ENCODE measurements at places on chromosomes 2 and 18. TPM values are rescaled to one million over a fixed set of nuclear protein-coding genes. Genes with fewer than 3 reads are reported as not detected.

DNA sequence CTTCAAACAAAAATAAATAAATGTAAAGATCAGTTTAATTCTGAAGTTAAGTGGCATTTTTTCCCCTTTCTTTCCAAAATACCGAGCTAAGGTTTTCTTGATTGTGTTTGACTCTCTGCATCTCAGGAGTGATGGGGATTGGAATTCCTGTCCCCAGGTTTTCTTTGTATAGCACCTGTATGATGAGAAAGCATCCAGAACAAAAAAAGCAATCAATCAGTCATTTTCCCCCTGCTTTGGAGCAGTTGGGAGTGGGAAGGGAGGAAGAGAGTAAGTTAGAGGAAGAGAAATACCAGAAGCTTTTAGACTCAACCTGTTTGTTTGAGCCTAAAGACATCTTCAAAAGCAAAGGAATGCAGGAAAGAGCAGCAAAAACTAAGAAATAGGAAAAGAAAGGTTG is 88.5 kb downstream of the RIF1 start:
- H3K4me3 ChIP-seq, result no peak overlapping the region
- H3K27me3 ChIP-seq, result no peaks in the 10 kb centered on the region
- peaks cover 10% of the 10 kb centered on the region for H3K36me3 ChIP-seq
- H3K4me1 ChIP-seq, result no peaks in the 10 kb centered on the region

- DNase-seq, result peak; percentile 51
- H3K27ac ChIP-seq, result no peak overlapping the region
- no peaks in the 10 kb centered on the region for H3K36me3 ChIP-seq
- no peak overlapping the region for H3K4me3 ChIP-seq
- H3K27me3 ChIP-seq, result no peaks in the 10 kb centered on the region
These were observed 109.1 kb upstream of the CTDP1 start for GRCh38 chr18:79570266-79571201.

- H3K4me1 ChIP-seq, result no peaks in the 10 kb centered on the region
- no peak for DNase-seq
- H3K27ac ChIP-seq, result no peak overlapping the region
These were observed 3.5 kb upstream of the CD226 start for GRCh38 chr18:69951182-69951581.

DNA sequence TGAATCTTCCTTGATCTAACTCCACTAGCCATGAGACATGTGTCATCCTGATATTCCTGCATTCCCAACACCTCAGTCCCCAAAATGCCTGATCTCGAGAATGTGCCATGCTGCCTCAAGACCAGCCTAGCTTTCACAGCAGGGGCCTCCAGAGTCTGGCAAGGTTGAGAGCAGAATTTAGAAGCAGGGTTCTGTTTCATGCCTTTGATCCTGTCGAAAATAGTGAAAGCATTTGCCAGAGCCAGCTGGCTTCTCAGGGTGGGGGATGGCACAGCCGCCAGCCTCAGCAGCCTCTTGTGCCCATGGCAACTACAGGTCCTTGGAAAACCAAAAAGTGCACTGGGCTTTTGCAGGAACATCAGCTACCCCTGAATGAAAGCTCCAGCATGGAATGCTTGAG is 143.5 kb downstream of the RTN4 start:
- H3K4me1 ChIP-seq, result peaks cover 28% of the 10 kb centered on the region
- H3K27me3 ChIP-seq, result no peaks in the 10 kb centered on the region
- no peak for DNase-seq
- H3K27ac ChIP-seq, result no peak overlapping the region
- no peaks in the 10 kb centered on the region for H3K36me3 ChIP-seq

DNA sequence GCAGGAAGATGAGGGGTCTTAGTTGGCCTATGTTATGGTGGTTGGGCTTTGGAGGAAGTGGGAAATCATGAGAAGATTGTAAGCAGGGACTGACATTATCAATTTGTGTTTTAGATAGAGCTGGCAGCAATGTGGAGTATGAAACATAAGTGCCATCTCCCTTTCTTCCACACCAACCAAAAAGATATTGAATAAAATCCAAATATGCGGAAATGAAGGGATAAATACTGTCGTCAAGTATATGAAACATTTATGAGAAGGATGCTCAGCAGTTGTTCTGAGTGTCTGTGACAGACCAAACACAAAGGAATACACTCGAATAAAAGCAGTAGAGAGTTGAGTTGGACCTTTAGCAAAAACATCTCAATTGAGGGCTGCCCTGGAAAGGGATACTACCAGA is 1090.0 kb upstream of the ZEB2 start:
- H3K36me3 ChIP-seq, result no peaks in the 10 kb centered on the region
- H3K4me3 ChIP-seq, result no peak overlapping the region
- no peak for DNase-seq
- no peak overlapping the region for H3K27ac ChIP-seq
- H3K27me3 ChIP-seq, result no peaks in the 10 kb centered on the region

SOX11 gene
- not detected for total RNA-seq

PPP4R1 gene
- total RNA-seq, result 109 TPM

TYMS gene
- total RNA-seq, result 57.0 TPM

DNA sequence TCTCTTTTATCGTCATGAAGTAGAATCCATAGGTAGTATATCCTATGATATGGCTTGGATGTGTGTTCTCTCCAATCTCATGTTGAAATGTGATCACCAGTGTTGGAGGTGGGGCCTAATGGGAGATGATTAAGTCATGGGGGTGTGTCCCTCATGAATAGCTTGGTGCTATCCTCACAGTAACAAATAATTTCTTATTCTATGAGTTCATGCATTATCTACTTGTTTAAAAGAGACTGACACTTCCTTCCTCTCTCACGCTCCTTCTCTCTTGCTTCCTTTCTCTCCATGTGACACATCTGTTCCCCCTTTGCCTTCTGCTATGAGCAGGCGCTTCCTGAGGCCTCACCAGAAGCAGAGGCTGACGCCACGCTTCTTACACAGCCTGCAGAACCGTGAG is 165.6 kb downstream of the MREG start:
- H3K36me3 ChIP-seq, result no peaks in the 10 kb centered on the region
- no peak overlapping the region for H3K27ac ChIP-seq
- H3K4me3 ChIP-seq, result no peak overlapping the region
- DNase-seq, result no peak

DNA sequence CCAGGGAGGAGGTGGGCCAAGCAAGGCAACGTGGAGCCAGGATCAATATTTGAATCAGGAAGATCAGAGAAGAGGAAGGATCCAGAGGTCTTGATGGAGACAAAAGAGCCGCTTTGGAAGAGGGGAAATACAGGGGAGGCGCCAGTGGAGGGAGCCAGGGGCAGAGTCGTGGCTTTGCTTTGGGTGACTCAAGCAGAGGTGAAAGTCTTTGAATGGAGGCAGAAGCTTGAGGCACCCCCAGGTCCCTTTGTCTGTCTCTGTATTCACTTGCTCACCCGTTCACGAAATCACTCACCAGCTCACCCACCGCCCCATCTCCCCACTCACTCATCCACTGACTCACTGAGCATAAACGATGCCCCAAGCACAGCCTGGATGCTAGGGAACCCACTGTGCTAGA is 134.1 kb downstream of the ACOXL start:
- H3K27me3 ChIP-seq, result peaks cover 68% of the 10 kb centered on the region
- no peaks in the 10 kb centered on the region for H3K36me3 ChIP-seq
- no peak overlapping the region for H3K4me3 ChIP-seq
- H3K27ac ChIP-seq, result no peak overlapping the region

DNA sequence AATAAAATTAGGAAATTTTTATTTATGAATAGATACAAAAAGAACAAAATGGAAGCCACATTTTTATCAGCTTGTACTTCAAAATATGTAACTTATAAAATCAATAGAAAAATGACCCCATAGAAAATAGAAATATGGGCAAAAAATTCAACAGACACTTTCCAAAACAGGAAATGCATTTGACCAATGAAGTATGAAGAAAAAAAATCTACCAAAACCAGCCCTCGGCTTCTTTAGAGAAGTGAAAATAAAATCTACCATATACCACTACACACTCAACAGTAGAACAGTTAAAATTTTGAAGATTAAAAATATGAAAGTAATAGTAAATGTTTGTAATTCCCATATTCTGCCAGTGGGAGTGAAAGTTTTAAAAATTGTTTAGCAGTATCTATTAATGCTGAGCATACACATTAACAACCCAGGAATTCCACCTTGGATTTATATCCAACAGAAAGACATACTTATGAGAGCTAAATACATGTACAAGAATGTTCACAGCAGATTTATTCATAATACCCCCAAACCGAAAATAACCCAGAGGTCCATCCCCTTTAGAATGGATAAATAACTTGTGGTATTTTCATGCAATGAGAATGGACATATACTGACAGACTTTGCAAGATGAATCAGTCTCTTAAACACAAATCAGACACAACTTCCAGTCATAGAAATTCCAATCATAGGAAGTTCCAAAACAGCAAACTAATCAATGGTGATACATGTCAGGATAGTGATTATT is 318.0 kb downstream of the FIGN start:
- DNase-seq, result no peak
- no peaks in the 10 kb centered on the region for H3K27me3 ChIP-seq
- no peaks in the 10 kb centered on the region for H3K4me1 ChIP-seq
- no peak overlapping the region for H3K27ac ChIP-seq
- H3K36me3 ChIP-seq, result peaks cover 9% of the 10 kb centered on the region

- H3K27me3 ChIP-seq, result no peaks in the 10 kb centered on the region
- H3K4me1 ChIP-seq, result no peaks in the 10 kb centered on the region
- no peak overlapping the region for H3K4me3 ChIP-seq
- H3K27ac ChIP-seq, result no peak overlapping the region
- H3K36me3 ChIP-seq, result no peaks in the 10 kb centered on the region
- no peak for DNase-seq
These were observed 79.4 kb downstream of the FSIP2 start for GRCh38 chr2:185817991-185818390.

- no peak for DNase-seq
- no peaks in the 10 kb centered on the region for H3K27me3 ChIP-seq
- no peak overlapping the region for H3K4me3 ChIP-seq
These were observed 105.9 kb downstream of the AP1S3 start for GRCh38 chr2:223731503-223731902.

- H3K27ac ChIP-seq, result no peak overlapping the region
- H3K27me3 ChIP-seq, result peaks cover 13% of the 10 kb centered on the region
- no peaks in the 10 kb centered on the region for H3K36me3 ChIP-seq
- H3K4me1 ChIP-seq, result no peaks in the 10 kb centered on the region
- DNase-seq, result no peak
- no peak overlapping the region for H3K4me3 ChIP-seq
These were observed 199.6 kb upstream of the HNMT start for GRCh38 chr2:137764646-137765045.

GRCh38 chr2:100064165-100064564 is 78.2 kb downstream of the AFF3 start:
- no peak overlapping the region for H3K27ac ChIP-seq
- H3K36me3 ChIP-seq, result no peaks in the 10 kb centered on the region
- H3K27me3 ChIP-seq, result no peaks in the 10 kb centered on the region
- H3K4me1 ChIP-seq, result no peaks in the 10 kb centered on the region
- H3K4me3 ChIP-seq, result no peak overlapping the region

DNA sequence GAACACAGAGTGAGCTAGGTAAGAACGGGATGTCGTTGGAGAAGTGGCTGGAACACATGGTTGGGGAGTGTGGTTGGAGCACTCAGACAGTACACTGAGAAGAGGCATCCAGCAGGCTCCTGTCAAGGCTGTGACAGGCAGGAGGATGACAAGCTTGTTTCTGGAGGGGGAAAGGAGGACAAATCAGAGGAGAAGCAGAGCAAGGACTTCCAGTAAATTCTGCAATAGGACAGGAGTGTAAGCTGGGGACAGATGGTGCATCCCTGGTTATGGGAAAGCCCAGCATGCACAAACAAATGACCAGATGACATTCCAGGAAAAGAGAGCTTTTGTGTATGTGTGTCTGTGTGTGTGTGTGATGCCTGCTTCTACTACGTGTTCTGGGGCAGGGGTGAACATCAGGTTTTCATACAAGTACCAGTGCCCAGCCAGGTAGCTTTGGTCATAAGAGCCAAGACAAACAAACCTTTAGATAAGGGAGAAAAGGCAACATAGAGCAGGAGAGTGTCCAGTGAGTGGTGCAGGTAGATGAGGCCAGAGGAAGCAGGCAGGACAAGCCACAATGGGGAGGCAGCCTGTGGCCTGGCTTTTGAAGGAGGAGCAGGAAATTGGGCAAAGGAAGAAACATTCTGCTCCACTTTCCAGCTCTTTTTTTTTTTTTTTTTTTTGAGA is 32.1 kb upstream of the MAPK4 start:
- H3K36me3 ChIP-seq, result no peaks in the 10 kb centered on the region
- no peak overlapping the region for H3K27ac ChIP-seq
- no peak for DNase-seq
- H3K27me3 ChIP-seq, result peaks cover 39% of the 10 kb centered on the region

DNA sequence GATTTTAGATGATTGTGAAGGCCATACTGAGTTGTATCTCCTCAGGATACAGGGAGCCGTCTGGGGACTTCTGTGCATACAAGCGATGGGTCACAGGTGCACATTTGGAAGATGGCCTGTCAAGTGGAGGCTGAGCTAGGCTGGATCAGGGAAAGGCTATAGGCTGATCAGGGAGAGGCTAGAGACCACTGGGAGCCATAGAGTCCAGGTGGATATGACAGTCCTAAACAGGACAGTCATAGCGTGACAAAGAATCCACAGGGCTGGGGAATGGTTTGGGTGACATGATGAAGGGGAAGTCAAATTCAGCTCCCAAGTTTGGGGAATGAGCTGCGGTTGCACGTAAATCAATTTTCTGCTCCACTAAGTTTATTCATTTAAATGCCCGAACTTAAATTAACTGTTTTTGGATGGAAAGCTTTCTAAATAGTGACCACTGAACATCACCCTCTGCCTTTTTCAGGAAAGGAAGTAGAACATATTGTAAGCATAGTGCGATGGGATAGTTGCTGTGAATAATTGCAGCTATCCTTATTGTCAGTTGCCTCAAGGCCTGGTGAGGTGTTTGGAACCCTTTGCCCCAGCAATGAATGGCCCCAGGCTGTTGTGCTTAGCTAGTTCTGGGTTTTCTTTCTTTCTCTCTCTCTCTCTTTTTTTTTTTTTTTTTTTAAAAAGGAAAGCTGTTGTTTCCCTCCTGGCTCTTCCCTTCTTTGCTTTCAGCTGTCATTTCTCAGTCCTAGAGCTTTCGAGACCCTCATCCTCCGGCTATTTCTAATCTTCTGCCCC is 50.5 kb downstream of the KLHL29 start:
- H3K4me1 ChIP-seq, result peaks cover 22% of the 10 kb centered on the region
- peaks cover 17% of the 10 kb centered on the region for H3K36me3 ChIP-seq
- H3K27me3 ChIP-seq, result no peaks in the 10 kb centered on the region
- H3K4me3 ChIP-seq, result no peak overlapping the region
- H3K27ac ChIP-seq, result no peak overlapping the region

Measured in MCF 10A (cell line).